ENCODE measurements at places on chromosomes 3 and 15.

DNA sequence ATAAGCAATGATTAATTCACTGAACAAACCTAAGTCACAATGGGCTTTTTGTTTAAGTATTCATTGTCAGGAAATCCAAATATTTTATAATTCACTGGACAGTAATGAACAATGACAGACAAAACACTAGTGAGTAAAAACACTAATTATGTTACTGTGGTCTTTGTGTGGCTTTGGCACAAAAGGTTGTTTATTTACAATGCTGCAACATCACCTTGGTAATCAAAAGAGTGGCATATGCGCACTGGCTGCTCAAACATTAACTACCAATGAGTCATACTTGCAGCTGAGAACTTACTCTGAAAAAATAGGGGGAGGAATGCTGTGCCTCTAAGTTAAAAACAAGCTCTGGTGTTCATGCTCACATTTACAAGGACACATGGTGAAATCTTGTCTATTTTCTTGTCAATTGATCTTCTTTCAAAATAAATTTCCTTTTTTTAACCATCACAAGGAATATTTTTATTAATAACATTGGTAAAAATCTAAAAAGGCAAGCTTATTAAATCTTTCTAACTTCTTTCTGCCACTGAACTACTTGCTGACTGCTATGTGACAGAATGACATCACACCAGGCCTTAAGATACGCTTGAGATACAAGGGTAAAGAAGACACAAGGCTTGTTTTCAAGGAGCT lies 85.2 kb upstream of the PPIB start:
- no peak for DNase-seq

DNA sequence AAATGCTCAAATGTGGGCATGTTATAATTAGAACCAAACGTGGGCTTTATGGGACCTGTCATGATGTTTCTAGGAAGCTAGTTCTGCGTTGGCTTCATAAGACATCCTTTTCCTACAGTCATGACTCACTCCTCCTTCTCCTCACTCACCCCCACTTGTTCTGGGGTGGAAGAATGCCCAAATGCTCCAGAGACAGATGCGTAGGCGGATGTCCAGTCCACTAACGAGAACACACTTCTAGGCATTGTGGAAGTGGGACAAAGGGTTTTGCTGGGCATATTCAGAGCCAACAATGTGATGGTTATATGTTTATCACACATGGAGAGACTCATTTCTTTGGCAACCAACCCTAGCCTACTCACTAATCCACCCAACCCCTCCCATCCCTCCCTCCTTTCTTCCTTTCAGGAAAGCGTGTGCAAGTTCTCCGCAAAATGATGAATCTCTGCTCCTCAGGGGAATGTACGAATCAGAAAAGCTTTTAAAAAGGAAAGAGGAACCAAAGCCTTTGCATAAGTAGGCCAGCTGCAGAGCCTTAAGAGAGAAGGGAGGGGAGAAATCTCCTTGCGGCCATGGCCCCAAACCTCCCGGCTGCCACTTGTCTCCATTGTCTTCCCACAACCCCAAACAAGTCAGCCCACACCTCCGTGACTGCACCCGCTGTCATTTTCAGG lies 123.0 kb upstream of the SPRED1 start:
- DNase-seq, result no peak

- no peak for DNase-seq
Observed at GRCh38 chr3:53974324-53974723, 82.7 kb upstream of the SELENOK start.

DNA sequence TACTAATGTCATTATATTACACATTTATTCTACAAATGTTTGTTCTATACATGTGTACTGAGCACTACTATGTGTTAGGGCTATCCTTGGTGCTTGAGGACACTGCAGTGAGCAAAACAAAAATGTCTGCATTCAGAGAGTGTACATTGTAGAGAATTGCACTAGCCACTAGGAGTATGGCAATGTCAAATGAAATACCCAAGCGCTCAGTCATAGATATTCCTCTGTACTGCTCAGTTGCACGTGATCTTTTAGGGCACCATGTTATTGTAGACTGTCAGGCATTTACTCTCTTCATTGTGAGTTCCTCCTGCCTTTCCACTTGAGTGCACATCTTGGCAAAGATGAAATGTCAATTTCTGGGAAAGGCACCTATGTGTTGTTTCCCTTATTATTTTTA lies 36.8 kb downstream of the FNDC3B start:
- DNase-seq, result no peak

DNA sequence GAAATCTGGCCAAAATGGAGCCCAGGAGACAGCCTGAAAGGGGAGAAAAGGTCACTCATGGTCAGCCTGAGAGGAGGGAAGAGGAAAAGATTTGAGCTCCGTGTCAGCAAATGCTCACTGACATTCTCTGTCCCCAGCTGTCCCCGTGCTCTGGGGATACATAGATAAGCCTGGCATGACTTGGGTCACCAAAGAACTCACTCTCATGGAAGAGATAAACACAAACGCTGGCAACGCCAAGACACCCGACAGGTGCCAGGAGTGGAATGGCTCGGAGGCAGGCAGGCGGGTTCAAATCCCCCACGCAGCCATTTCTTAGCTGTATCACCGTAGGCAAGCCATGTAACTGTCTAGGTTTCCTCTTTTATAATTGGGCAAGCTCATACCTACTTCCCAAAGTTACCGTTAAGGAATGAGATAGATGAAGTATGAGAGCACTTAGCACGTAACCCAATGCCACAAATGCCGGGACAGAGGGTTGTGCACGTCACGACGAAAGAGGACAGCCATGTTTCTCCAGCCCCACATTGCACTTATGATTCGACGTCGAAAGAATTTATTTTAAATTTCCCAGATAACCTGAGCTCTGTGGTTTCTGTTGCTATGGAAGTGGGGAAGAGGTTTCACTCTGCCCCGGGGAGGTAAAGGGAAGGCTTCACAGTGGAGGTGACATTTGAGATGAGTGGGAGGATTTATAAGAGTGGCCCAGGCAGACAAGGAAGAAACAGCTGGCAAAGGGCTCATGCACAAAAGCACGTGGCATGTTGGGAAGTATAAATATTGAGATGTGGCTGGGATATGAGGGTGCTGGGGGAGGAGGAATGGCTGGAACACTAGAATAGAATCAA lies 41.4 kb upstream of the TSEN2 start:
- no peak for DNase-seq

DNA sequence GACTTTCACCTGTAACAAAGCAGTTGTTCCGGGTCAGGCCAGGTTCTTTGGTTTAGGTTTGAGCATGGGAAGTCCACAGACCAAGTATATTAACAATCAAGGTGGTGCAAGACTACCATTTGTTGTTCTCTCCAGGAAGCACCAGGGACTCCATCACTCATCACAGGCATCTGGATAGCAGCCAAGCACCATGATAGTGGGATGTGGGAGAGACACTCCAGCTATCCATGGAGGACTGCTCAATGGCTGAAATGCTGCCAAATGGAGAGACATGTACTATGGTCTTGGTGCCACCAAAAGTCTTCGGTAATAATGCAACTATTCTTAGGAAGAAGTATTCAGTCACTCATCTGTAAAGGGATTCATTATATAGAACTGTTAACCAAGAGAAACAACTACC lies 143.0 kb downstream of the TNIK start:
- no peak for DNase-seq

DNA sequence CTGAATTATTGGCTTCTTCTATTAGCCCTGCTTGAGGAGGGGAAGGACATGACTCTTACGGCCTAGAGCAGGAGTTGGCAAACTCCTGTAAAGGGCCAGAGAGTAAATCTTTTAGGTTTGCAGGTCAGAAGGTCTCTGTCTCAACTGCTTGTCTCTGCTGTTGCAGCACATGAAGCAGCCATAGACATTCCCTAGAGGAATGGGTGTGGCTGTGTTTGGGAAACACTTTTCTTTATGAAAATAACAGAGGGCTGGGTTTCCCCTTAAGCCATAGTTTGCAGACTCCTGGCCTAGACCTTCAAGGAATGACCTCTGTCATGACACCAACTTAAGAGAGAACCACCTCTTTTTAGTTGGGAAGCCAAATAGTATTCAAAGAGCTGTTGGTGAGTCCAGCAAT lies 10.3 kb downstream of the TRAK1 start:
- DNase-seq, result no peak

Data from activated CD8-positive, alpha-beta memory T cell treated with anti-CD3 and anti-CD28 coated beads for 48 hours (primary cell).